ENCODE measurements at places on chromosomes 2 and 18.

DNA sequence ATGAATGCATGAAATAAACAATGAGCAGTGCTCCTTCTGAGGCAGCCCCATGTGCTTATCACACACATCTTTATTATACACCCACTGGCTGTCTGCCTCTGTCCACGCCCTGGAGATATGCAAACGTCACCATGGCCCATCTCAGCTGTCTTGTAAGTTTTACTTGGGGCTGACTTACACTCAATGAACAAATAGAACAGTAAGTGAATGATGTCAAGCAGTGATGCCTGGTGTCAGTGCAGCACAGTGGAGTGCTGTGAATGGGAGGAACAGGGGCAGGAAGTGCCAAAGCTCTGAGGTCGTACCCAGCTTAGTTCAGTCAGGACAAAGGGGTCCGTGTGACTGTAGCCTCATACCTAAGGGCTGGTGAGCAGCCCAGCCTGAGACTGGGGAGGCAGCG lies 659.5 kb upstream of the HS6ST1 start:
- no peak for DNase-seq

- DNase-seq = no peak
Observed at GRCh38 chr2:134679745-134680144, 39.1 kb downstream of the TMEM163 start.

- DNase-seq = peak; percentile 81
Observed at GRCh38 chr2:226903179-226903578, 67.3 kb downstream of the RHBDD1 start.

DNA sequence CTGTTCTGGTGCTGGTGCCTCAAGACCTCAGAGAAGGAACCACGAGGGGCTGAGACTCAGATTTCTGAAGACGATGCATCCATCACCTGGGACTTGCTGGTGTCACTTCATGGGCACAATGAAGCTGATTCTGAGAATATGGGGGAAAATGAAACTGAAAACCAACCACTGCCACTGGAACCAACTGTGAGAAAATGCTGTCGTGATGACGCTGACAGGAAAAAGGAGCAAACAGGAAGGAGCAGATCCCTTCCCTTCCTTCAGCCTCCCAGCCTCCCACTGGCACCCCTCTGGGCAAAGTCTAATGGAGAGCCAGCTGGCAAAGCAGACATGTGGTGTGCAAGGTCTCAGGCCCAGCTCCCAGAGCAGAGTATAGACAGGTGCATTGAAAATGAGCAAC lies 109.7 kb downstream of the FOXI3 start:
- no peak for DNase-seq

DNA sequence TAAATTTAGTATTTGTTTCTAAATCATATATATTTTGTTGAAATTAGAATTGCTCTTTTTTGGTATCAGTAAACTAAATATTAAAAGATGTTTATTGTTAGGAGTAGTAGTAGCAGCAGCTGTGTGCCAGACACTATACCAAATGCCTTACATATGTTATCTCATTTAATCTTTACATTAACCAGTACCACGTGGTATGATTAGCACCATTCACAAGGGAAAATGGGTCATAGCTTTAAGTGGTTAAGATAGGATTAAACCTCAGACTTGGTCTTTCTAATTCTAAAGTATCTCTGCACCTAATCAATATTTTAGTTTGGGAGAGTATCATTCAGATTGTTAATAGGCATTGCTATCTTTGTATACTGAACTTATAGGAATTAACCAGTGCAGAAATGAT lies 29.0 kb downstream of the PSMD14 start:
- no peak for DNase-seq

DNA sequence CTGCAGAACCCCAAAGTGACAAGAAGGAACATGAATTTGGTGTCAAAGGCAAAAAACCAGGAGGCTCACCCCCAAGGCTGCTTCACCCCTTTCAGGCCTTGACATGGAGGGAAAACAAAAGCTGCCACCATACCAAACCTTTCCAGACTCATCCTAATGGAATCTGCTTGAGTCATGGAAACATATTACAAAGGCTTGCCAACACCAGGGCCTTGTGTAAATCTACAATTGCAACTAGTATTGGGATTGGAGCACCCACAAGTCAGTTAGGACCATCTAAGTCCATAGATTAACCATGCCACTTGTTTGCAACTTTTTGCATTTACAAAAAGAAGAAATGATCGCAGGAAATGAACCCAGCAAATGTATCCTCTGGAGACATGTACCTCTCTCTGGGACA lies 297.6 kb downstream of the CDCA7 start:
- DNase-seq = peak; percentile 91

- DNase-seq = peak; percentile 25
Observed at GRCh38 chr2:715854-716560, 38.8 kb upstream of the TMEM18 start.

- DNase-seq = no peak
Observed at GRCh38 chr2:105580870-105581554, 163.7 kb upstream of the NCK2 start.

- peak; percentile 70 for DNase-seq
Observed at GRCh38 chr2:232937278-232937906, 67.3 kb downstream of the SNORC start.

DNA sequence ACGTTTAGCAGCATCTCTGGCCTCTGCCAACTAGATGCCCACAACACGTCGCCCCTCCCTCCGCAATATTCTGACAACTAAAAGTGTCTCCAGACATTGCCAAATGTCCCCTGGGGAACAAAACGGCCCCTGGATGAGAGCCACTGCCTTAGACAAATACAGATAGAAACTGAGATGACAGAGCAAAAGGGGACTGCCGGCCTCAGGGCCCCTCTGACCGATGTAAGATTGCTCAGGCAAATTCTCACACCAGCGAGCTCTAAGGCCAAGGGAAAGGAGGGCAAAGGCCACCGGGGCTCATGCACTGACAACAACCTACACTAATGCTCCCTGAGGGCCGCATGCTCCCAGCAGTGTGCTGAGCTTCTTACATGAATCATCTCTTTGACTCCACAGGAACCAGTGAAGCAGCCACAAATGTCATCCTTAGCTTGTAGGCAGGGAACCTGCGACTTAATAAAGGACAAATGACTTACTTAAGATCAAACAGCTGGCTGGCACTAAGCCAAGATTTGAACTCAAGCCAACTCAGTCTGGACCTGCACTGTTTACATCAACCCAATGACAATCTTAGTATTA lies 228.5 kb downstream of the TTC32 start:
- DNase-seq = peak; percentile 40

DNA sequence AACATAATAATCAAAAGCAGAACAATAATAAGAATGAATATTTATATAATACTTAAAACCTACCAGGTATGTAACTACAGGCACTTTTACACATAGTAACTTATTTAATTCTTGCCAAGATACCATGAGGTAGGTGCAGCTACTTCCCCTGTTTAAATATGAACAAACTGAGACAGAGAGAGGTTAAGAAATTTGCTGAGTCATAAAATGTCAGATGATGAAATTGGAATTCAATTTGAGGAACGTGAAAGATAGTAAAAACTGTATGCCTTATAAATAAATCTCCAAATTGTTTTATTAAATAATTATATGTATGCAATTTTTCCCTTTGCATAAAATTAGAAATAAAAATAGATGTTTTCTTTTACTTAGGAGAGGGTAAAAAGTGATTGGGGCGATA lies 1103.3 kb upstream of the NRXN1 start:
- peak; percentile 35 for DNase-seq

DNA sequence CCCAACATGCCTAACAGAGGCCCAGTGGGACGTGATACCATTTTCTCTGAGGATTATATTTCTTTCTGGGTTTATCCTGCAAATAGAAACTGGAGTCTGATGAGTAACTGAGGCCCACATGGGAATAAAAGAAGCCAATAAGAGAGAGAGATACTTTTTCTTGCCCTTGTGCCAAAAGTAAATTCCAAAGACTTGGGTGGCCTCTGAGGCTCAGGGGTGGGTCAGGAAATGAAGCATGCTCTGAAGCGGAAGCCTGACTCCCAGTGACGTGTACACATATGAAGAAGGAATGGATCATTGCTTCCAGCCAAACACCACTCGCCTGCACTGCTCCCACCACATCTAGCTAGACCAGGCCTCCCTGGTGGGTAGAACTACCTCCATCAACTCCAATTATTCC lies 273.6 kb upstream of the NCKAP5 start:
- DNase-seq = peak; percentile 97

DNA sequence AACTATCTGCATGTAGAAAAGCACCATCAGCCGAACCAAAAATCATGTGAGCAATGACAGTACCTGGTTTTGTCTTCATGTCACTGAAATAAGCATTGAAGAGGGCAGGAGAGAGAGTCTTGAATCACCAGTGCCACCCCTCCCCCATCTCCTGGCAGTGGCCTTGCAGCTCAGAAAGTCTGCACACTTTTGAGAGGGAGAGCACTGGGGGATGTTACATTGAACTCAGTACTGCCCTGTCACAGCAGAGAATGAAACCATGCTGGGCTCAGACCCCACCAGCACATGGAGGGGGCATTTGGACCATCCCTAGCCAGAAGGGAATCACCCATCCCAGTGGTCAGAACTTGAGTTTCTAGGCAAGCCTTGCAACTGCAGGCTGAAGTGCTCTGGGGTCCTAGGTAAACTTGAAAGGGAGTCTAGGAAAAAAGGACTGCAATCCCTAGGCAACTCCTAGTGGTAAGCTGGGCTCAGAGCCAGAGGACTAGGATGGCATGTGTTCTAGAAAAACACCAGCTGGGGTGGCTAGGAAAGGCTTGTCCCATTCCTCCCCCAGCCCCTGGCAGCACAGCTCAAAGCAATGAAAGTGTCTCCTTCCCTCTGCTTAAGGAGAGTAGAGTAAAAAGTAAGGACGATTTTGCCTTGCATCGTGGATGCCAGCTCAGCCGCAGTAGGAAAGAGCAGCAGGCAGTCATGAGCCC lies 259.9 kb upstream of the MYT1L start:
- DNase-seq = no peak

DNA sequence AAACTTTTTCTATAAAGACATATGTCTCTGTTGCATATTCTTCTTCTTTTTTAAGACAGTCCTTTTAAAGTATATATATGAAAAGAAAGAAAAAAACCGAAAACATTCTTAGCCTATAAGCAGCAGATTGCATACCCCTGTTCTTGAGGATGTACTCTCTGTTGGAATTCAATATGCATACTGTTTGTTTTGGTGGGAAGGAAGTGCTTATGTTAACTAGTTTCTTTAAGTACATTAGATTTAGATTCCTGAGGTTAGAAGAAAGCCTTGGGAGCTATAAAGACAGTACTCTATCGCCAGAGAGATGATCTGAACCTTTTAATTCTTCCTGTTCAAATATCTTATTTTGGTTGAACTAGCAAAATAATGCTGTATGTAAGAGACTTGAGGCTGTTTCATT lies 46.8 kb upstream of the TBR1 start:
- DNase-seq = no peak

DNA sequence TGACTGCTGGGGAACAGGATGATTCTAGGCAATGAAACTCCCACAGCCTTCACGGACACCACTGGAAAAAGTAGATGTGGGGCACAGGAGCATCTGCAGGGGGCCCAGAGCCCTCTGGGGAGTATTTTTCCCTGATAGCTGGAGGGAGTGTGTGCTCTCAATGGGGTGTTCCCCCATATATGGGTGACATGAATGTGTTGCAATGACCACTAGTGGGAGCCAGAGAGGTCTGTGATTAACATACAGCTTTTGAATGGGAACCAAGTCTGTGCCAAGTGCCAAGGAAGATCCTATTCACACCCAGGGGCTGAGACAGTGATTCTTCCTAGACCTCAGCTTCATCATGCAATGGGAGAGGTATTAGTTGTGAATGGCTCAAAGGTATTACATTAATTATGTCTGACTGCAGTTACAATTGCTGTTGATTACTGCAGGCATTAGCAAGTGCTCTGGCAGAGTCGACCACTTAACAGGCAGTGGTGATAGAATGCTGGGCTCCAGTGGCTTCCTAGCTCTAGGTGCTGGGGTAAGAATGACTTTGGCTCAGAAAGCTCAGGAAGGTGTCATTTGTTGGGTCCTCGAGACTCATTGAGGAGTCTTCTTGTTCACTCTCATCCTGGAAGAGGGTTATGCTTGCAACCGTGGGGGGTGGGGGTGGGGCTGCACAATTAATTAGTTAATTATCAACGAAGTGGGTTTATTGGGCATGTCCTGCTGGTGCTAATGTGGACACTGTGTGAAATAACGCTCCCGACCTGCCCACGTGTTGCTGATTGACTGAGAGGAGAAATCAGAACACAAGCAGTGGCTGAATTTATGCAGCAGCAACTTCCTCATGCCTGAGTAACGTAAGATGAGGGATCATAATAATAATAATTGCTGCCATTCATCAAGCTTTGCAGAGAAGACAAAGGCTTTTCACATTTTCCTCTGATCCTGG lies 194.1 kb downstream of the CLIP4 start:
- DNase-seq = peak; percentile 86

GRCh38 chr2:134405611-134406081 lies 151.8 kb downstream of the MGAT5 start:
- no peak for DNase-seq

DNA sequence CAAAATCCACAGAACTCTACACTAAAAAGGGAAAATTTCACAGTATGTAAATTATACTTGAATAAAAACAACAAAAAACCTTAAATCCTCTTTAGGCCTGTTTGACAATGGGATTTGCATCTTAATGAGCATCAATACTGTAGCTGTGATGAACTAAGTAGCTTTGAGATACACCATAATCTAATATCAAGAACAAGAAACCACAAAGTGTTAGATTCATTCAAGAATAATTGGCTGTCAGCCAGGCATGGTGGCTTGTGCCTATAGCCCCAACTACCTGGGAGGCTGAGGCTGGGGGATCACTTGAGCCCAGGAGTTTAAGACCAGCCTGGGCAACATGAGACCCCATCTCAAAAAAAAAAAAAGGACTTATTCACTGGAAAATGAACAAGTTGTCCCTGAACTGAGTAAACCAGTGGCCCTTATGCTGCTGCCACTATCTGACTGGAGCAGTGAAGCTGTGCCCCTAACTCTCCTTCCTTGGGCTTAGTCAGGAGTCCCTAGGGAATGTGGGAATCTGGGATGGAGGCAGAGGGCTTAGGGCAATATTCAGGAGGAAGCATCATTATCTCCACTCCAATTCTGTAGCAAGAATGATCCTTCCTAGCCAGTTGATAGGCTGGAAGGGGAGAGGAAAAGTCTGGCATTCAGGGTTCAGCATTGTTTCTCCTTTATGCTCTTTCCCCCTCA lies 88.5 kb downstream of the PRKCE start:
- DNase-seq = no peak

DNA sequence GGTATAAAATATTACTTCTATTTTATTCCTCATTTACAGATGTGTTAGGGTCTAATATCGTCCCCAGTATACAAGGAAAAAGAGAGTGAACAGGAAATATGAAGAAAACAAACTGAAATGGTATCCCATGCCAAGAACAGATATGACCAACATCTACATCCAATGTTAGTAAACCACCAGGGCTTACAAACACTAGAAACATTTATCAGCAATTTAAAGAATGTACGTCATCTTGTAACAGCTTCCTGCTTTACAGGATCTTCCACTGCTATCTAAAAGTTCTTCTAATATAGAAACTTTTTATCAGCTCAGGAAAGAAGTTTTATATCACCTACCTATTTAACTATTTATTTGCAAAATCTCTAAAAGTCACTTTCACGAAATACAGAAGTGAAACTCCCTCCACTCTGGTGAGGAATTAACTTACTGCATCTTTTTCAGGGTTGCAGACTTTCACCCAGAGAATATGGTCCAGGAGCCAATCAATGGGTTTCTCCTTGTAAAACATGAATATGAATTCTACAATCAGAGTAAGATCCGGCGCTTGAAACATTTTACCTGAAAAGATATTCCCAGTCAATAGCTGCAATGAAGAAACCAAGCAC lies 35.2 kb downstream of the UNC50 start:
- peak; percentile 26 for DNase-seq
